Activated CD8-positive, alpha-beta memory T cell treated with anti-CD3 and anti-CD28 coated beads for 24 hours (primary cell): ENCODE measurements at places on chromosomes 4 and X.

GRCh38 chr4:123298801-123299200 is 97.8 kb upstream of the SPRY1 start:
- no peak for DNase-seq

DNA sequence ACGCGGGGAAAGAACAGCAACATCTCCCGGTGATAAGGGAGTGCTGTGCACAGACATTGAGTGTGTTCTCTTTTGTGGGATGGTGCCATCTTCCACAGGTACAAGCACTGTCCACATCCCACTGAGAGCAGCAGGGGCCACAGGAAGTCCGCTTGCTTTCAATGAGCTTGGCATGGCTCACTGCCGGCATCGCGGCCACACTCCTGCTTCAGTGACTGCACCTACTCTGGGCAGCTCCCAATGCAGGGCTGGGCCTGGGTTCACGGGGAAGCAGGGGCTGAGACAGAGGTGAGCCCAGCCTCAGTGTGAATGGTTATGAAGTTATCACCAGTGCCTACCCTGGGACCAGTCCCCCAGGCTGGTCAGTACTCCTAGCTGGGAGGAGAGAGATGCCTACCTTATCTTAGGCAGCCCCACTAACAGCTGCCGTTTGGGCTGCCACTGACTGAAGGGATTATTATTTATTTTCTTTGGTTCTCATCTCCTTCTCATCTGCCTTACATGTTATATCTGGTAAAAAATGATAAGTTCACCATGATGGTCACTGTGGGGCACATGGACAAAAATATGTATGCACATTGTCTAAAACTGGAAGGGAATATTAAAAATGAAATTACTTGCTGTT is 99.2 kb downstream of the MGST2 start:
- DNase-seq, result no peak

- no peak for DNase-seq
These were observed 137.5 kb downstream of the MAGEB17 start for GRCh38 chrX:16304751-16305150.

- no peak for DNase-seq
These were observed 41.5 kb upstream of the FHDC1 start for GRCh38 chr4:152894673-152895072.

DNA sequence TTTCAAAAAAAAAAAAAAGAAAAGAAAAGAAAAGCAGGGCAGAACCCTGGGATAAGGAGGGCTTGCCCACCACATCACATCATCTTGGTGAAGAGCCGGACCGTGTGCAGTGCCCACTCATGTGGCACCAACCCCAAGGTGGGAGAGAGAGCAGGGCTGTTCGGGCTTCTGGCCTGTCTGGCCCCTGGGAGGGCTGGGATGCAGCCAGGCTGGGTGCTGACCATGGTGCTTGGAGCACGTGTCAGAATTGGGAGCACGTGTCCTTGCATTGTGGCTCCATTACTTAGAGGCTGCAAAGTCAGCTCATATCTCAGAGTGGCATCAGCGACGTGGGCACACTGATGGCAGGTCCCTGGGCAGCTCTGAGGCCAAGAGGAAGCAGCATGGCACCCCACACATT is 100.9 kb upstream of the AFAP1 start:
- DNase-seq, result no peak

DNA sequence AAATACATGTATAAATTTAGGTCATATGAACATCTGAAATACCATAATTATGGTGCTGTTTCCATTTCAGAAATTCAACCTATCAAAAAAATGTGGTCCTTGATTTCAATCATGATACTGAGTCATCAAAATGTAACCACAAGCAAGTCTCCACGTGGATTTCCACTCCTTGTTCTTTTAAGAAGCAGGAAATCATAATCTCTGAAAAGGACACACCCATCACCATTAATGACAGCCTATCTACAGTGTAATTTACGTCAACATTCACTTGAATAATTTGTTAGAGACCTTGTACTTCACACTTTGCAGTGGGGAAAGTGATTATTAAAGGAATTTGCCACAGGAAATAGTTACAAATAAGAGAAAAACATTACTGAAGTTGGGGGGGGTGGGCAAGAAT is 17.7 kb upstream of the SLC7A11 start:
- DNase-seq, result no peak

- DNase-seq, result no peak
These were observed 2750.6 kb downstream of the PCDH7 start for GRCh38 chr4:33470805-33471204.

GRCh38 chr4:69836287-69836686 is 23.7 kb downstream of the SULT1E1 start:
- DNase-seq, result no peak

GRCh38 chr4:40699648-40700047 is 50.1 kb upstream of the NSUN7 start:
- DNase-seq, result no peak

GRCh38 chrX:11341274-11342201 is 48.3 kb downstream of the AMELX start:
- no peak for DNase-seq

GRCh38 chr4:76997532-76997931 is 48.0 kb downstream of the SEPTIN11 start:
- no peak for DNase-seq

DNA sequence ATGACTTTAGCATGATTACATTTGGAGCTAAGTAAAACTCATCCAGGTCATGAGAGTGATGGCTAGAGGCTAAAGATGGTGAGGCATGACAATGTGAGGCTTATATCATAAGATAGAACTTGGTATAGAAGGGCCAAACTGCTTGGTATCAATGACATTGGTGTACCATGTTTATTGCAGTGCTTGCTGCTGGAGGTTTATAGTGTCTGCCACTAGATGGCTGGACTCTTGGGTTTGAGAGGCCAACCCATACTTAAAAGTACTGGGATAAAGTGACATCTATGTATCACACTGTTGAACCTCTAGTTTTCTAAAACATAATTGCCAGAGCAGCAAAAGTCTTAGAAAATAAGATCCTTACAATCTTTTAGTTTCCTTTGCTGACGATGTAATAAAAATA is 83.0 kb upstream of the TACR3 start:
- no peak for DNase-seq

DNA sequence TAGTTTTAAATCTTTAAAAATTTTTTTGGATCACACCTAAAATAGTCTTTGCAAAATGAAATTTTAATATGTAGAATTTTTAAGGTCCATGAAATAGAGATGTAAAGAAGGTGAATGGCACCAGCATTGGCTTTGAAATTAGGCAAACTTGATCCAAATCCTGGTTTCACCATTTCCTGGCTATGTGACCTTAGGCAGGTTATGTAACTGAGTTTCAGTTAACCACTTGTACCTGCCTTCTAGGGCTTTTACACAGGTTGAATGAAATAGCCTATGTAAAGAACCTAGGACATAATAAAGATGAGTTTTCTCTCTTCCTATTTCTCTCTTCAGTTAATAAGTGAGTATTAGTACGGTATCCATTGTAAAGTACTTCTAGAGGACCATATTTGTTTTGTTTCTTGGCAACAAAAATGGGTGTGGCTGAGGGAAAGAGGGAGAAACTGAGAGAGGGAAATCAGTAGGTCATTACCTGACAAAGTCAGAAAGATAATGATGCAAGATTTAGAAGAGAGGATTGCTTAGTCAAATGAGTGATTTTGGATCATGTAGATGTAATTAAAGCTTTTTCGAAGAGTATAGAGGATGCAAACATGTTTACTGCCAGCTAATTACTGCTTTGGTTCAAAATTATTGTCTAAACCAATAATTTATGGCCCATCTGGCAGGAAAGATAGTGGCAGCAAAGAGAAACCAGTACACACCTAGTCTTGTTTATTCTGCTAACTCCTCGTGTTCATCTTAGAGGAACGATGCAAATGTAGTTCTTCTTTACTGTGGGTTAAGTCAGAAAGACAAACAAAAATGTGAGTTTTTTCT is 81.9 kb downstream of the PDLIM5 start:
- DNase-seq, result no peak

GRCh38 chr4:81486502-81486901 is 14.8 kb upstream of the RASGEF1B start:
- no peak for DNase-seq

DNA sequence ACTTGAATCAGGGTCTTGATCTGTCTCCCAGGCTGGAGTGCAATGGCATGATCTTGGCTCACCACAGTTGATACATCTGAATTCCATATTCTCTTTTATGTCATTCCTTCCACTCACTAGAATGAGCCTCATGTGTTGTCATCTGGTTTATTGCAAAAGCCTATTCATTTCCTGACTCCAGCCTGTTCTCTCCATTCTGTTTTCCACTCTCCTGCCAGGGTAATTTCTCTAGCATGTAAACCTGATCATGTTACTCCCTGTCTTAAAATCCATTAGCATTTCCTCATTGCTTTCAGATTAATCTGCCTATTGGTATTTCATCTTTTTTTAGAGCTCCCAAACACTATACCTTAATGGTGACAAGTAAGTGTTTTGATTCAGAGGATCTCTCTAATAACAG is 4.3 kb upstream of the DDX60L start:
- no peak for DNase-seq

GRCh38 chr4:116438981-116439729 is 646.2 kb downstream of the TRAM1L1 start:
- DNase-seq, result no peak
